Fibroblast of gingiva (primary cell): ENCODE measurements at places on chromosomes 5 and 9.

GRCh38 chr9:135123773-135124134 is 36.3 kb downstream of the OLFM1 start:
- no peak for DNase-seq

- no peak for DNase-seq
These were observed 8.4 kb upstream of the RIC1 start for GRCh38 chr9:5620494-5620893.

GRCh38 chr5:159402311-159402710 is 72.0 kb upstream of the IL12B start:
- DNase-seq: no peak

DNA sequence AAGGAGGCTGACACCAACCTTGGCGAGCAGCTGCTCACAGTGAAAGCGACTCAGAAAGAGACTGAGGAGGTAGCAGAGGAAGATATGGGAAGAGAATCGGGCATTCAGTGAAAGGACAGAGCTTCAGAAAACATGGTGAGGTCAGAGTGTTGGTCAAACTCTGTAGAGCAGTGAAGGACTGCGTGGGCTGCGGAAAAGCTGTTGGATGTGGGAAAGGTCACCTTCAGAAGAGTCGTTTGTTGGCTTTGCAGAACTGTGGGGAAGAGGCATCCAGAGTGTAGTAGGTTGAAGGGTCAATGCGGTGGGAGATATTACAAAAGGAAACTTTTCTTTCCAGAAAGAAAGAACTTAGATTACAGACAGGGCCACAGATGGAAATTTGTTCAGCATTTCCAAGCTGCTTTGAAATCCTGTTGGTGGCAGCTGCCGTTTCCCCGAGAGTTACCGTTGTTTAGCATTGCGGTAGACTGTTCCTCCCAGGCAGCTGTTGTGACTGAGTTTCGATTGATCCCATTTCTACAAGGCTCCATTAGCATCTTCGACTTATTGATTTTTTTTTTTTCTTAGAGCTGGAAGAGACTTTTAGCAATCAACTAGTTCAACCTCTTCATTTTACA is 58.3 kb upstream of the AFAP1L1 start:
- no peak for DNase-seq

DNA sequence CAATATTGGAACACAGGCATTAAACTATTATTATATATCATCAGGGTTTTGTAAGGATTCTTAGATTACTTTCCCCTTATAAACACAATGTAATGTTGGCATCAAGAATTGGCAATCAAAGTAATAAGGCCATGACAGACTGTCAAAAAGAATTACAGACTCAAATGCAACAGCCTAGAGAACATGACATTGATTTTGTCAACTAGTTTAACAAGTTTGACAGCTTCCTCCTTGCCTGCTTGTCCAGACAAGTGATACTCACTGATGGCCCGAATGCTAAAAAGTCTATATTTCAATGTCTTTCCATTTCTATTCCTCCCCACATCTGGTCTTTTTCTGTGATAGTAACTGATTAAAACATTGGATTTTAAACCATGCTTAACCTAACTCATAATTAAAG is 6.4 kb upstream of the ANKRD31 start:
- DNase-seq: no peak

DNA sequence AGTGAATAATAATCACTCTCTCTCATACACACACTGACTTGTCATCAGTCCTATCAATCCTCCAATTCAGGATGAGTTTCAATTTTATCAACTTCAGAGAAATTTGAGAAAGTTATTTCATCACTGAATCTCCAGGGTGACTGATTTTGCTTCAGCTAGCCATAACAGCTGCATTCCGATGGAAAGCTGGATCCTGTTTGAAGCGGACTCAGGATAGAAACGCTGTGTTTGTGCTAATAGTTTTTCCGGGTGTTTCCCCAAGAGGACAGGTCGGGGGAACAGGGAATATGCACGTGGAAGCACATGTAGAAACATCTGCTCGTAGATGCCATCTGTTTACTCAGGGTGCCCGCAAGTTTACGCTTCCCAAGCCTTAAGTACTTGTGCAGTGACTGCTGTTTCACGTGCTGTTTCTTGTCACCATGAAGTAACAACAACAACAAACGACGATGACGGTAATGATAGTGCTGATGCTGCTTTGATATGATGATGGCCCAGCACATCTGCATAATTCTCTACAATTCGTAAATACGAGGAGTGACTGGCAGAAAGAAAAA is 263.7 kb upstream of the DAPK1 start:
- no peak for DNase-seq

DNA sequence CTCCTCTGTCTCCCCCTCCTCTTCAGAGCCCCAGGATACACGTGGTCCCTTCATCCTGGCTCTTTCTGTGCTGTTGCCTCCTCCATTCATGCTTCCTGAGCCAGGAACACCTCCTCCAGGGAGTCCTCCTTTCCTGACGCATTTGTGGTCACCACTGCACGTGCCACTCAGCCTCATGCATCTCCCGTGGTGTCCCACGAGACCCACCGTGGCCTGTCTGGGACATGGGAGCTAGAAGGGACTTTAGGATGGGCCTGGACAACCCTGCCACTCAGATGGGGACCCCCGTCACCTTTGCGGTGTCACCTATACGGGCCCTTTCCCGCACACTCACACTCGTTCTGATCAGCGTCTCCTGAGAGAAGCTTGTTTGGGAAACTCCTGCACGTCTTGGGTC is 6.7 kb downstream of the GLIPR2 start:
- DNase-seq: no peak

- DNase-seq: no peak
These were observed 14.5 kb upstream of the KCNMB1 start for GRCh38 chr5:170403675-170404074.

- DNase-seq: no peak
These were observed 32.7 kb upstream of the DMRTA1 start for GRCh38 chr9:22413884-22414283.

DNA sequence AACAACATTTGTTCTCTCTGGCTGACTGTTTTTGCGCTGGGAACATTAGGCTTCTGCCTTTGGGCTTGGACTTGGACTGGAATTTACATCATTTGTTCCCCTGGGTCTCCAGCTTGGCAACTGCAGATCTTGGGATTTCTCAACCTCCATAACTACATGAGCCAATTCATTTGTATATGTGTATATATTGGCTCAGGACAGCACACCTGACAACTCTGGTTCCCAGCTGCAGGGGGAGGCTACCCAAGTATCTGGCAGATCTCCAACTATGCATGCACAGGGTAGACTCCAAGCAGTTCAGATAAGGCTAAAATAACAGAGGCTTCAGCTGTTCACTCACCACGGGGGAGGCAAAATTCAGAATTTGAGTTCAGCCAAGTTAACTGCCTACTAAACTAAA is 31.6 kb upstream of the F2RL1 start:
- peak; percentile 95 for DNase-seq

- no peak for DNase-seq
These were observed 23.2 kb downstream of the GAPVD1 start for GRCh38 chr9:125284855-125285254.

DNA sequence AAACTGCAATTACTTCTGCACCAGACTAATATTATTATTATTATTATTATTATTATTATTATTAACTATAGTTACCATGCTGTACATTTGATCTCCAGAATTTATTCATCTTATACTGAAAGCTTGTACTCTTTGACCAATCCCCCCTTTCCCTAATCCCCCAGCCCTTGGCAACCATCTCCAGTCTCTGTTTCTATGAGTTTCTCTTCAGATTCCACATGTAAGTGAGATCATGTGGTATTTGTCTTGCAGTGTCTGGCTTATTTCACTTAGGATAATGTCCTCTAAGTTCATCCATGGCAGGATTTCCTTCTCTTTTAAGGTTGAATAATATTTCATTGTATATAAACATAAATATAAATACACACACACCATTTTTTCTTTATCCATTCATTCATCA is 287.0 kb upstream of the DAB2 start:
- DNase-seq: no peak

- DNase-seq: no peak
These were observed 22.2 kb upstream of the ERAP2 start for GRCh38 chr5:96854067-96854466.

GRCh38 chr5:179905161-179905560 is 2.5 kb downstream of the TBC1D9B start:
- DNase-seq: no peak

- DNase-seq: no peak
These were observed 1185.5 kb upstream of the WWC1 start for GRCh38 chr5:167105941-167106340.

DNA sequence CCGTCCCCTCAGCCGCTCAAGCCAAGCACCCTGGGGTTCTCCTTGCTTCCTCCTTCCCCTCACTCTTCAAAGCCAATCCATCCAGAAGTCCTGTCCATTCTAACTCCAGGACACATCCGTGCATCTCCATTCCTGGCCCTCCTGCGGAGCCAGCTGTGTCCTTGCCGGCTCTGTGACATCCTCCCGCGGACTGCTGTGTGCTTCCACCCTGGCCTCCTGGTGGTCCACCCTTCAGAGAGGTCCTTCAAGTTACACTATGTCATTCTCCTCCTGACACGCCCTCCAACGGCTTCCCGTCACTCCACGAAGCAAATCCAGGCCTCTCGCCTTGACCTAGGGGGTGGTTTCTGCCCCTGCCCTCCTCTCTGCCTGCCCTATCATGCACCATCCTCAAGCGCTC is 13.0 kb upstream of the SCGB3A1 start:
- no peak for DNase-seq

- no peak for DNase-seq
These were observed 70.7 kb upstream of the SLC25A51 start for GRCh38 chr9:37974506-37975173.

DNA sequence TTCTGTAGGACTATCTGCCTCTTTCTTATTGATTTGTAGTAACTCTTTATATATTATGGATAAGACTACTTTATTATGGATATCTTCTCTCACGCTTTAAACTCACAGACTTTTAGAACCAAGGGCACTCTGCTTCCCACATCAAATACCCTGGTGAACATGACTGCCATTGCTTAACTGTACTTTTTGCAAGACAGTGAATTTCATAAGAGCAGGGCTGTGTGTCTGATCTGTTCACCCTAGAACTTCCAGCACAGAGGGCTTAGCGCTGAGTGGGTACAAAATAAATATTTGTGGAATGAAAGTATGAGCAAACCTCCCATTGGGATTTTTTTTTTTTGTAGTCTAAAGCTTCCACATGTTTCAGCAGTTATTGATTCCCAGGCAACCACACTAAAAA is 84.8 kb downstream of the CFAP77 start:
- DNase-seq: peak; percentile 5

GRCh38 chr9:91864380-91864779 is 85.6 kb downstream of the ROR2 start:
- no peak for DNase-seq

DNA sequence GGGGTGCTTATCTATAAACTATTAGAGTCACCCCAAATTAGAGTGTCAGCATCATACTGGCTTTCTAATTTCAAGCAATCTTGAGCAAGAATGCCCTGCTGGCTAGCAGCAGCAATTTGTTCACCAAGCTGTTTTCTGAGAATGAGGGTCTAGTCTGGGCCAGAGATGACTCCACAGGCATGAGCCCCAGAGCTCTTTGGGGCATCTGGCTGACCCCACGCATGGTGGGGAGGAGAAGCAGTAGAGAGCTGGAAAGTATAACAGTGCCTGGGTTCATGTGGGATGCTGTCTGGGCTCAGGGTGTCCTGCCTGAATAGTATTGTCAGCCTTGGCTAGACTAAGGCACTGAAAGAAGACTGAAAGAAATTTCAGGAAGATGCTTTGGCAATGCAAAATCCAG is 64.9 kb downstream of the C6 start:
- no peak for DNase-seq

DNA sequence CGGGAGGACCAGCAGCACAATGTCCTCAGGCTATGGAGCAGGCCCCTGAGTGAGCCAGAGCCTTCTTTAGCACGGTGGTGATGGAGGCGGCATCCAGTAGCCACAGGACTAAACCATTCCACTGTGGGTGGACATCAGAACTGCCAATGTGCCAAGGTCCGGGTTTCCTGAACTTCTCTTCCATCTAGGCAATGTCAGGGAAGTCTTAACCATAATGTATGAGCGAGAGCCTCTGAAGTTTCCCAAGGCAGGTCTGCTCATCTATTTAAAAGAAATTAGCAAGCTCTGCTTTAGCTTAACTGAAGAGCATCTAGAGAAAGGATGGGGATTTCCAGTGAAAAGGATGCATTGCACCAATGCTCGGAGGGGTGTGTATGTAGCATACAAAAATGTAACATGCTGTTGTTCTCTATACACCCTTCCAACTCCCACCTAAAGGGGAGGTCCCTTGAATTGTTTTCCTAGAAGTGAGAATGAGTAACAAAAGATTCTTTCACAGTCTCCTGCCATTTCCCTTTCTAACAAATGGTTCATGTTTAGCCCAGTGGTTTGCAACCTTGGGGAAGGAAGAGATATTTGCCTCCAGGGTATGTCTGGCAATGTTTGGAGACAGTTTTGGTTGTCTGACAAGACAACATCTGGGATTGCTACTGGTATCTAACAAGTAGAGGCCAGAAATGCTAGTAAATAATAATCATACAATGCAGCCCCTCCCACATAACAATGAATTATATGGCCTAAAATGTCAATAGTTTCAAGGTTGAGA is 6.1 kb upstream of the RXFP3 start:
- no peak for DNase-seq

GRCh38 chr5:118556792-118557191 is 431.6 kb downstream of the DTWD2 start:
- DNase-seq: no peak

- DNase-seq: no peak
These were observed 166.6 kb downstream of the FANCC start for GRCh38 chr9:95150903-95151302.
